ENCODE measurements at places on chromosomes 5 and 9.

DNA sequence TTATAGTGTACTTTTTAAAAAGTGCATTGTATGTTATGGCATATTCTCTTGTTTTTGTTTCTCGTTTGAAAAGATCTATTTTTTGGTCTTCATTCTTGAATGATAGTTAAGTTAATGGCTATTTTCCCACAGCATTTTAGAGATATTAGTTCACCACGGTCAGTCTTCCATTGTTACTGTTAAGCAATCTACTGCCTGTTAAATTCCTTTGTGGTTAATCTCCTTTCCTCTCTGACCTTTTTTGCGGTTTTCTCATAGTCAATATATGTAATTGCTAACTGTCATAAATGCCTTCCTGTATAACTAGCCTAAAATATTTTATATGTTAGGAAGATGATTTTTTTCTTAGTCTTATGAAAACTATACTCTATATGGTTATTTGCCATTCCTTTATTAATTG lies 250.8 kb upstream of the FBXL7 start:
- peak; percentile 37 for DNase-seq

- no peak for DNase-seq
Observed at GRCh38 chr9:68555437-68556150, 14.9 kb upstream of the TMEM252 start.

- DNase-seq: no peak
Observed at GRCh38 chr5:125201446-125202052, 455.1 kb upstream of the ZNF608 start.

DNA sequence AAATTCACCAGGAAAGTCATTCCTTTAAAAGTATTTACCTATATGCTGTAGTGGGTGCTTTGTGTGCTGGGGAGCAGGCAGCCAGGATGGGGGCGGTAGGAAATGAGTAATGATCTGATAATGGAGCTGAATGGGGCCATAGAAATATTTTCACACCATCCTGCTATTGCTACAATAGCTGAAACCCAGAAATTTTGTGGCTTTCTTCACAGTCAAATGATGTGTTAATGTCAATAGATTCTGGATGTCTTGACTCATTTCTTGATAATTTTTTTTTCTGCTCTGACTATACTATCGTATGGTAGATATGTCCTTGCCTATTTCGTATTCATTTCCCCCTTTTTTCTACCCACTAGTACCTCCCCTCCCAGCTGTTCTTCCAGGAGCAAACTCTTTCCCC lies 59.5 kb downstream of the RORB start:
- DNase-seq: no peak

DNA sequence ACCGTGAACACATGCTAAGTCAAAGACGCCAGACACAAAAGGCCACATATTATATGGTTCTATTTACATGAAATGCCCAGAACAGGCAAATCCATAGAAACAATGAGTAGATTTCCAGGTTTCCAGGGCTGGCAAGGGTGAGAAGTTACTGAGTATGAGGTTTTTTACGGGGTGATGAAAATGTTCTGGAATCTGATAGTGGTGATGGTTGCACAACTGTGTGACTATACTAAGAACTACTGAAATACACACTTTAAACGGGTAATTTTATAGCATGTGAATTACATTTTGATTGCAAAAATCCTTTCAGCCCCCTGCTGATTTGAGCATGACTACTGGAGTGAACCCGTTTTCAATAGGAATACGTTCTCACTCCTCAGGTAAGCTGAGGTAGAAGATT lies 46.7 kb upstream of the TBC1D9B start:
- DNase-seq: no peak

GRCh38 chr5:175895215-175895614 lies 23.8 kb downstream of the CPLX2 start:
- DNase-seq: no peak

DNA sequence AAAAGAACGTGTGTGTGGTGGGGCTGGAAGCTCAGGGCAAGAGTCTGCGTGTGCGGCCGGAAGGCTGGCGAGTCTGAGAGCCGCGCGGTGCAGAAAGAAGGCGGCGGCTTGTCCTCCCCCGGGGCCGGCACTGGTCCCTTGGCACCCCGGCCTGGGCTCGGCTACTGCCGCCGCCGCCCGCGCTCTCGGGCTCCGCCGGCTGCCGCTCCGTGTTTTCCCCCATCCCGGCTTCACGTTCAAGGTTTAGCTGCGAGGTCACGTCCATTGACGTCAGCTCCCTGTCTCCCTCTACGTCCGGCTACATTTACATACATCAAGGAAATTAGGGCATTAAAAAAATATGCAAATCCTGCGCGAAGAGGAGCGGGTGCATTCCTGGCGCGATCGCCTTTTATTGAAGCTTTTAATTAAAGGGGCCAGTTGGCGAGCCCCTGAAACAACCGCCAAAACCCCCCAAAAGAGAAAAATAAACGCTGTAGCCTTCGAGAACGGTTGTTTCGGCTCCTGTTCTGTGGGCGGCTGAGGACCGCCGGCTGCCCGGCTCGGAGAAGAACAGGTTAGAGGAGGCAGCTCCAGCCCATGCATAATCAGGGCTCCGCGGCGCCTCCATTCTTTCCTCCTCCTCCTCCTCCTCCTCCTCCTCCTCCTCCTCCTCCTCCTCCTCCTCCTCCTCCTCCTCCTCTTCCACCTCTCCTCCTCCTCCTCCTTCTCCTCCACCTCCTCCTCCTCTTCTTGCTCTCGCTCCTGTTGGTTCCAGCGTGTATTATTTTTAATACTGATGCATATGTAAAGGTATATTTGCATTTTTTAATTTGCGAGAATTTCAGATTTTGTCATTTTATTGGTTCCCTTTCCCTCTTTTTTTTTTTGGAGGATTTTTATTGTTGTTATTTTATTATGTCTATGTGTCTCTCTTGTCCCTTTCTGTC lies 207.0 kb downstream of the MEF2C start:
- DNase-seq: no peak

DNA sequence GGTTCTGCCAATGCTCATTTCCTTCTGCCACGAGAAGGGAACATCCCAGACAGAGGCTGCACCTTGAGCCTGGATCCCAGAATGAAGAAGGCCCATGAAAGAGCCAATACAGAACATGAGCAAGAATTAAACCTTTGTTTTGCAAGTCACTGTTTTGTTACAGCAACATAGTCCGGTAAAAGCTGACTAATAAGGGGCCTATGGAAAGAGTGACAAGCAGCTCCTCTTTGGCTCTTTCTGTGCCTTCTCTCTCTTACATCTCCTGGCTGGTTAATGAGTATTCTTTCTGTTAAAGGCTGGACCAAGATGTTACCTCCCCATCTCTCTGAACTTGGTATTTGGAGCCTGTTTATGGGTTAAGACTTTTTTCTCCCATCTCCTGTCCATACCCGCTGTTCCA lies 10.8 kb downstream of the GFRA3 start:
- DNase-seq: no peak

- DNase-seq: no peak
Observed at GRCh38 chr9:127293328-127293727, 28.8 kb downstream of the GARNL3 start.

GRCh38 chr5:32522429-32523143 lies 62.8 kb upstream of the SUB1 start:
- no peak for DNase-seq

GRCh38 chr9:7368410-7369292 lies 430.9 kb downstream of the DMAC1 start:
- no peak for DNase-seq

DNA sequence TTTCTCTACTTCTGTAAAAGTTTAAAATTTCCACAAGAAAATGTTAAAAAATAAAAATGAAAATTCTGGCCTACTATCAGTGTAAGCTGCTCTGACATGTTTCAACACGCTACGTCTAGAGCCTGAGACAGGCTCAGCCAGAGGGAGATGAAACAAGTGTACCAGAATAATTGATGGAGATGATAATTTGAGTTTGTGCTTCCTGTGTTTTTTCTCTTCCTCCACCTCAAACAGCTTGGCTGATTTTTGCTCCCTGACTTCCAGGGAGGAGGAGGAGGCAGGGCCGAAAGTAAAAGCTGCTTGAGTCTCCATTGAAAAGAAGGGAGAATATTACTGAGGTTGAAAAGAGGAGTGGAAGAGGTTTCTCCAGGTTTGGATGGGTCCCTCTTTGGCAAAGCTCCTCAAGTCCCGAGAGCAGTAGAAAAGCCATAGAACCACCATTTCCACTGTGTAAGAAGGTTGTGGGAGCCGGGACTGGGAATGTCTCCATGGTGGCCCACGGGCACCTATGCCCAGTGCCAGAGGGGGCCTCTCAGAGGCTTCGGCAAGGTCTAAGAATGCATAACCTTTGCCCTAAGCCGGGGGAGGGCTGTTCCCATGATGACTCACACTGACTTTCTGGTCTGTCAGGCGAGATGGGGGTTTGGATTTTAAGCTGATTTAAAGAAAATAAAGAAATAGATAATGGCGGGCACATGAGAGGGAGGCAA lies 95.1 kb downstream of the HRH2 start:
- no peak for DNase-seq

- no peak for DNase-seq
Observed at GRCh38 chr5:130106480-130106879, 202.2 kb downstream of the CHSY3 start.

- DNase-seq: no peak
Observed at GRCh38 chr5:158802941-158803341, 296.8 kb downstream of the EBF1 start.

DNA sequence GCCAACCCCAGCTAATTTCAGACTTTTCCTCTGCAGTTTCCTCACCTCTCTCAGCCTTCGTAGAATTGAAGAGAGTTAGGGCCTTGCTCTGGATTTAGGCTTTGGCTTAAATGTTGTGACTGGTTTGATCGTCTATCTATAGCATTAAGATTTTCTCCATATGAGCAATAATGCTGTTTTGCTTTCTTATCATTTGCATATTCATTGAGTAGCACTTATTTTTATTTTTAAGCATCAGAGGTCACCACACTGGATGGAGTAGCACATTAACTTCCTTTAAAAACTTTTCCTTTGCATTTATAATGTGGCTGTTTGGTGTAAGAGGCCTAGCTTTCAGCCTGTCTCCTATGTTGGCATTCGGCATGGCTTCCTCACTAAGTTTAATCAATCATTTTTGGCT lies 12.6 kb upstream of the PCBD2 start:
- no peak for DNase-seq

DNA sequence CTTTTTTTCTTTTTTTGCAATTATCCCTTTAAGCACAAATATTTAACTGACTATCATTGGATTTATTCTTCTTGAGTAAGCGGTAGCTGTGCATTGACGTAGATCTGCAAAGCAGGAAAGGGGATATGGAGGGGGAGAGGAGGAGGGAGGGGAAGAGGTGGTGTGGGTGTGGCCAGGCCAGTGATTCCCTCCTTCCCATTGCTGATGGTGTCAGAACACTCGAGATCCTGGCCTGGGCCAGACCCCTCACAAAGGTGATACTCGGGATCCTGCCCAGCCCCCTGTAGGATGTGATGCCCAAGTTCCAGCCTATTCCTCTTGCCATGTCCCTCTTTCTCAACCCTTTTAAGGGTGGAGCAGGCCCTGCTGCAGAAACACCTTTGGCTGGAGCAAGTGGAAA lies 9.9 kb downstream of the SLC36A3 start:
- no peak for DNase-seq

GRCh38 chr9:128007566-128008138 lies 26.9 kb upstream of the EEIG1 start:
- peak; percentile 80 for DNase-seq

- DNase-seq: no peak
Observed at GRCh38 chr5:37844009-37844408, 4.2 kb upstream of the GDNF start.

GRCh38 chr9:111186021-111186530 lies 143.9 kb downstream of the OR2K2 start:
- no peak for DNase-seq

DNA sequence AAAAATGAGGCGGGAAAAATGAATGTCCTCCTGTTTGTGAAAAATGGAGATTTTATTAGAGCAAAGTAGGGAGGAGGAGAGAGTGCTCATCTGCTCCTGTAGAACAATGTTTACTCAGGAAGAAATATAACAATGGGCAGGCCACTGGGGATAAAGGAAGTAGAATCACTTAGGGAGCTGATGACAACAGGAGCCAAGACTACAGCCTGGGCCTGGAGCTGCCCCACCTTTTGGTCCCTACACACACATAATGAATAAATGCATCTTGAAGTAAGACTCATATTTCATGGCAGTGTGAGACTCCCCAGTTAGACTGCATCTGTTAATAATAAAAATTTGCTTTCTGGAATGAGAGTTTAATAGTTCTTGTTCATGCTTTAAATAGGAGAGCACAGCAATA lies 1939.8 kb downstream of the EFNA5 start:
- no peak for DNase-seq

DNA sequence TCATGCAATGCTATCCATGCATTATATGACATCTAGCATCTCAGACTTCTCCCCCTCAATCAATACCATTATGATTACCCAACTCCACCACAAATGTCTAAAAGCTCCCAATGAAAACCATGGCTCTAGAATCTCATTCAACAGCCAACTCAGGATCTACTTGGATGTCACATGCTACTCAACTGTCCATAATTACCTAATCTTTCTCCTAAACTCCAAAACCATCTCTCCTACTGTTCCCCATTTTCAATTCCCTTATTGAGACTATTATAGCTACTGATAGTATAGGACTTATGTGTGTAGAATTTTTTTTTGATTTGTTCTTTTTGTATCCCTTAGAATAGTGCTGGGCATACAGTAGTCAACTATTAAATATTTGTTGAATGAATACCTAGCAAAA lies 8.2 kb upstream of the STRBP start:
- no peak for DNase-seq

DNA sequence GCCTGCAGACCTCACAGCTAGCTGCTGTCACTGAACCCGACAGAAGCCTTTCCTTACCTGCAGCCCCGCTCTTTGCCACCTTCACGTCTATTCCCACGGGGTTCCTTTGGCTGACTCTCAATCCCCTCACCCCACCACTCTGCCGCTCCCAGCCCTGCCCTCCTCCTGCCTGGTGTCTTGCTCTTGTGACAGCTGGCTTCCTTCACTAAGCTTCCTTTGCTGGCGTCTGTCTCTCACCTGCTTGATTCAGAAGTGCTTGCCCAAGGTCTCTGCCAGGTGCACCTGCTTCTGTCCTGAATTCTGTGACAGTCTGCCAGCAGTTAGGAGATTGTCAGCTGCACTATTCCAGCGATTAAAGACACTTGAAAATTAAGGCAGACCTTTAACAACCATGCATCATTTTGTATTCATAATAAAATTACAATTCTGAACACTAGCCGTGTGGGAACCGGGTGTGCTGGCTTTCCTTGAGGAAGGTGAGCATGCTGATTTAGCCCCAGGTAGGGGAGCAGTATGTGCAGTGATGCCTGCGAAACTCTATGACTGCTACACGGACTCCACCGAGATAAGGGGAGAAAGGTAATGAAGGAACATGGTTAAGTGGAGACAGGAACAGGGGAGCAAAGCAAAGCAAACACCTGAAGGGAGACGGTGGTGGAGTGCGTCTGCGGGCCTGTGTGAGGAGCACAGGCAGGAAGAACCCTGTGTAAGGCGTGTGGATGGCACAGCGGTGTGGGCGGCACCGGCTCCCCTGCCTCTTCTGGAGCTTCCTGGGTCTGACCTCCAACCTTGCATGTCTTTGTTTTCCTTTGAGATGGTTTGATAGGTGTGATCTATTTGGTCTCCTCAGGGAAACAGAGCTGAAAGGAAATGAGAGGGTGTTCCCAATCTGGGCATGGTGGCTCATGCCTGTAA lies 80.1 kb upstream of the CACNA1B start:
- DNase-seq: no peak
